ENCODE measurements at places on chromosomes 16 and 17.

DNA sequence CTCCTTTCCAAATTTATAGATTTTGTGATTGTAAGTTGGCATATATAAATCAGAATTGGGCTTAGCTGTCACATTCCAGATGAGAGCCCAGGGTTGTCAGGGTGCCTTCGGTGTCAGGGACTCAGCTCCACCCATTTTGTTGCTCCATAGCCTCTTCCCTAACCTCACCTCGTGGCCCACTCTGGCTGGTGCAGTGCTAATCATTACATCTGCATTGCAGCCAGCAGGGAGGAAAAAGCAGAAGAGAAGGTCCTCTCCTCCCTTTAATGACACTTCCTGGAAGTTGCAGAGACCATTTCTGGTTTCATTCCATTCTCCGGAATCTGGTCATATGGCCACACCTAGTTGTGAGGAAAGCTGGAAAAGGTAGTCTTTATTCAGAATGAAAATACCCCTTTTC is 113.3 kb downstream of the CCT6B start:
- no peak for DNase-seq

DNA sequence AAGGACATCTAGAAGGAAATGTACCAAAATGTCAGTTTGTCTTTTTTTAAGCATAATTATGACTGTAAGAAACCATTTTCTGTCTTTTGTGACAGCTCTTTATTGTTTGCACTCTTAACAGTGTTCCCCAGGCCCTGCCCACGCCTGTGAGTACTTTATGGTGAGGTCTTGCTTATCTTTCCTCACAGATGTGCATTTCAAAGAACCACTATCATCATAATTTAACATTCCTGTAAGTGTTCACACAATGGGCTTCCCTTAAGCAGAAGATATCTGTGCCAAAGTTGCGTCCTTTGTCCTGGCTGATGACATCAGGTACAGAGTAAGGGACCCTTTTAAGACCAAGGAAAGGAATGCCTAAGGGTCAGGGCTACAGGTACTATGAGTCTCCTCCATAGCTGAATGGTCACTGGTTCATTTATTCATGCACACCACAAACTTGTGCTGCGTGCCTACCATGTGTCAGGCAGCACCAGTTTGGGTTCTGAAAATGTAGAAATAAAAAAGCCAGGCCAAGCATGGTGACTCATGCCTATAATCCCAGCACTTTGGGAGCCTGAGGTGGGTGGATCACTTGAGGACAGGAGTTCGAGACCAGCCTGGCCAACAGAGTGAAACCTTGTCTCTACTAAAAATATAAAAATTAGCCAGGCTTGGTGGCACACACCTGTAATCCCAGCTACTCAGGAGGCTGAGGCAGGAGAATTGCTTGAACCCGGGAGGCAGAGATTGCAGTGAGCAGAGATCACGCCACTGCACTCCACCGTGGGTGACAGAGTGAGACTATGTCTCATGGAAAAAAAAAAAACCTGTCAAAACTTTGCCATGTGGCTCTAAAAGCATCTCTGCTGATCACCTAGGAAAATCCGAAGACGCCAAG is 55.4 kb upstream of the NLK start:
- DNase-seq, result no peak

GRCh38 chr17:44221862-44222111 is 2.3 kb upstream of the UBTF start:
- DNase-seq, result no peak

DNA sequence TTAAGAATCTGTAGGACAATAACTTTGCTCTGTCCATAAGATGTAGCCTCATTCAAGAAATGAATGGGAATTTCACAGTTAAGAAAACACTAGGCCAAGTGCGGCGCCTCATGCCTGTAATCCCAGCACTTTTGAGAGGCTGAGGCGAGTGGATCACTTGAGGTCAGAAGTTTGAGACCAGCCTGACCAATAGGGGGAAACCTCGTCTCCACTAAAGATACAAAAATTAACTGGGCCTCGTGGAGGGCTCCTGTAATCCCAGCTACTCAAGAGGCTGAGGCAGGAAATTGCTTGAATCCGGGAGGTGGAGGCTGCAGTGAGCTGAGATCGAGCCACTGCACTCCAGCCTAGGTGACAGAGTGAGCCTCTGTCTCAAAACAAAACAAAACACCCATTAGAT is 19.9 kb upstream of the RSL1D1 start:
- no peak for DNase-seq

DNA sequence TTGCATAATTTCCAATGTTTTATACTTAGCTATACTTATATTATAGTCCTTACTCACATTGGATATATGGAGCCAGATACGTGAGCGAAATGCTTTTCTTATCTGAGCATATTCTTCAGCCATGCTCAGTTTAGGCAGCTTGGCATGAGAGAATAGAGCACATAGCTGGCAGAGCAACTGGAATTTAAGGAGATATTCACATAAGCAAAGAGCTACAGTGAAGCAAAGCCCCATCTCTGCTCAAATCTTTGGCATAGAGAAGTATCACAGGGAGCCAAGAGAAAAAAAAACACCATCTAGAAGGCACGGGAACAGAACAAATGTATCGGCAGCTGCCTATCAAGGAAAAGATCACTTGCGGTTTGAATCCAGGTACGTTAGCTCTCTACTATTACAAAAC is 734.2 kb upstream of the KIF2B start:
- no peak for DNase-seq

GRCh38 chr16:3113765-3114479 is 1.5 kb downstream of the ZNF205 start:
- DNase-seq, result no peak

Measured in neural crest cell (in vitro differentiated cells).